ENCODE measurements at places on chromosomes 12 and 14.

- DNase-seq = no peak
Observed at GRCh38 chr14:103881268-103882201, 34.2 kb upstream of the PPP1R13B start.

DNA sequence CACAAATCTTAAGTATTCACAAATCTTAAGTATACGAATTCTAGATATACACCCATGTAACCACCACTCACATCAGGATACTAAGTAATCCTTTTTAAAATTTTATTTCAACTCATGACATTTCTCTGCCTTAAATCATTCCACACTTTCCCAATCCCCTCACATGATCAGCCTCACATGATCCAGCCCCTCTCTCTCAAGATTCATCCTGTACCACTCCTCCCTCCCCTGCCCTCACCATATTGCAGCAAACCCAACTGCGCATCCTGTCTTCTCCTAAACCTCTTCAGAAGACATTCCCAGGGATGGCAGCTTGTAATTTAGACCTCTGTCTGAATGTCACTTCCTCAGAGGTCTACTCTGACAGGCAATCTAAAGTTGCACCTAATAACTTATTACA is 1.7 kb upstream of the EIF4B start:
- no peak for DNase-seq

- no peak for DNase-seq
Observed at GRCh38 chr14:99727096-99727870, 43.2 kb downstream of the CYP46A1 start.

DNA sequence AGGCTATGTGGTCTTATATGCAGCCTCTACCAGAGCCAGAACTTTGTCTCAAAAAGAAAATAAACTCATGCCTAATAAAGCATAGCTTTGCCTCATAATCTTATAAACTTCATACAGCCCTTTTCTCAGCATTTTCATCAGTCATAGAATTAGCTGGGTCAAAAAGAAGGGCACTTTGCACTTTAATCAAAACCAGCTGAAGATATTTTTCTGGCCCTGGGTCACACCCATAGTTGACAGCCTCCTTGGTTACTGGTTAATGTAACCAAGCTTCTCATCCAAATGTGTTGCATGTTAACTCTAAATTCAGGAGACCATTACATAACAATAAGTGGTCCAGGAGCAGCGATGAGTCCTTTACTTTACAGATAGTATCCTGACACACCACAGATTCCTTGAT is 558.2 kb downstream of the FLRT2 start:
- no peak for DNase-seq

GRCh38 chr12:24042651-24043050 is 93.2 kb upstream of the SOX5 start:
- no peak for DNase-seq

- no peak for DNase-seq
Observed at GRCh38 chr14:32197919-32198318, 3.9 kb upstream of the RNU6-7 start.

- DNase-seq = no peak
Observed at GRCh38 chr14:54672181-54672580, 105.3 kb downstream of the SAMD4A start.
